ENCODE measurements at places on chromosomes 11 and 22.

GRCh38 chr11:78259777-78260487 lies 71.2 kb downstream of the USP35 start:
- DNase-seq, result no peak

GRCh38 chr11:11752679-11753078 lies 89.1 kb upstream of the USP47 start:
- no peak for DNase-seq

- peak; percentile 67 for DNase-seq
Measured at GRCh38 chr11:69101115-69101791, 52.5 kb downstream of the TPCN2 start.

DNA sequence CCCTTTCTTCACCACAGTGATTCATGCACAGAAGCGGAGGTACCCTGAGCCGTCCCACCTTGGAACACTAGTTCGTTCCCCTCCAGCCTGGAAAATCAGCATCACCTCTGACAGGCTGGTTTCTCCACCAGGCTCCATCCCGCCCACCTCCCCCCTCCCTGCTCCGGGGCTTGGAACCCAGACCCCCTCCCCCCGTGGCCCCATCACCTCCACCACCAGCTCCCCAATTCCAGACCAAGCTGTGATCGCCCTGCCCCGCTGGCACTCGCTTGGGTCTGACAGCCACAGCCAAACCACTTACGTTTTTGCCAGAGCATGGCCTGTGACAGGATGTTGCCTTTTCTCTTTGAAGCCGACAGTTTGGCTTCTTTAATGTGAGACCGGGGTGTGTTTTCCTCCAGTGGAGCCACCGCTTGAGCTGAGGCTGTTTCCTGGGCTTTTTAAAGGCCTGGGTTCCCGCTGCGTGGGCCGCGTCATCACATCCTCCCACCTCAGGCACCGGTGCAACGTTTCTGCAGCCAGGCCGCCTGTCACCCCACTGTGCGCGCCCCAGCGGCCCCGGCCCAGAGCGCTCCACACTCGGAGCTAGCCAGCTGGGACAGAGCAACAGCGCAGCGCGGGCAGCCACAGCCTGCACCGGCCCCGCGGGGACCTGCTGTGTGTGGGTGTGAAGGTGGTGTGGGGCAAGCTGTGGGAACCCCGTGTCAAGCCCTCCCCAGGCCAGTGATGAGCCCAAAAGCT lies at the start of gene POU2AF1:
TSS of gene POU2AF1 (minus strand) at position 415 of the 741 bp plus-strand sequence. CDS start at position 317, 98 bp downstream.
- DNase-seq, result no peak

GRCh38 chr11:131499199-131499598 lies 128.8 kb downstream of the NTM start:
- no peak for DNase-seq

DNA sequence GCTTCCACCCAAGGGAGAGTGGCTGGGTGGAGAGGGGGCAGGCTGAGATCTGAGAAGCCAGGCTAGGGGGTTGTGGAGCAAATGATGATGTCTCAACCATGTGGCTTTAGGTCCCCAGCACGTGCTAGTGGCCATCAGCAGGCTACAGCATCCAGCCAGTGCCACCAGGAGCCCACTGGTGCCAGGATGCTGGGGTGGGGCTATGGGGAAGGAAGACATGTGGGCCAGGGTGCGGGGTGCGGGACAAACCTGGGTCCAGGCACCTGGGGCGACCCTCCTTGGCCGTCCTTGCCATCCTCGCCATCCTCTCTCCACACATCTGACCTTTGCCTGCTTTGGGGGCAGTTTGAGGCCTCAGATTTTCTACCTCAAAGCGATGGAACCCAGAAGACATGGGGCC lies 104.3 kb downstream of the KCNQ1 start:
- DNase-seq, result no peak
